ENCODE measurements at places on chromosomes 7 and 10.

DNA sequence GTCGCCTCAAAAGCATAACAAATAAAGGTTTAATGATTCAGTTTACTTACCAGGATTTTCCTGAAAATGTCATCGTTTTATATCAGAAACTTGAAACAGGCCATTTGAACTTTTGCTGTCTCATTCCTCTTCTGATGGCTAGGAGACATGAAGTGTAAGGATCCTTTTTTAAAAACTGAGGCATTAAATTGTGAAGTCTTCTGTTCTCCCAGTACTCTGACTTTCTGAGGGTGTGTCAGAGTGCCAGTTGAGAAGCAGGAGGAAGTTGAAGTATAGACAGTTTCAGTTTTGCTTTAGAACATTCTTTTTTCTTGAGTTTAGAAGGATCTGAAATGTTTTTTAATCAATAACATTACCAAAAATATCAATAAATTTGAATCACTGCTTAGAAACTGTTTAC lies at the start of gene SAMD9L:
TSS of gene SAMD9L (minus strand) at position 242 of the 400 bp plus-strand sequence. CDS start 12,414 bp downstream, outside the sequence.
- DNase-seq: no peak

GRCh38 chr10:25498645-25499044 lies 323.8 kb downstream of the GPR158 start:
- DNase-seq: no peak

DNA sequence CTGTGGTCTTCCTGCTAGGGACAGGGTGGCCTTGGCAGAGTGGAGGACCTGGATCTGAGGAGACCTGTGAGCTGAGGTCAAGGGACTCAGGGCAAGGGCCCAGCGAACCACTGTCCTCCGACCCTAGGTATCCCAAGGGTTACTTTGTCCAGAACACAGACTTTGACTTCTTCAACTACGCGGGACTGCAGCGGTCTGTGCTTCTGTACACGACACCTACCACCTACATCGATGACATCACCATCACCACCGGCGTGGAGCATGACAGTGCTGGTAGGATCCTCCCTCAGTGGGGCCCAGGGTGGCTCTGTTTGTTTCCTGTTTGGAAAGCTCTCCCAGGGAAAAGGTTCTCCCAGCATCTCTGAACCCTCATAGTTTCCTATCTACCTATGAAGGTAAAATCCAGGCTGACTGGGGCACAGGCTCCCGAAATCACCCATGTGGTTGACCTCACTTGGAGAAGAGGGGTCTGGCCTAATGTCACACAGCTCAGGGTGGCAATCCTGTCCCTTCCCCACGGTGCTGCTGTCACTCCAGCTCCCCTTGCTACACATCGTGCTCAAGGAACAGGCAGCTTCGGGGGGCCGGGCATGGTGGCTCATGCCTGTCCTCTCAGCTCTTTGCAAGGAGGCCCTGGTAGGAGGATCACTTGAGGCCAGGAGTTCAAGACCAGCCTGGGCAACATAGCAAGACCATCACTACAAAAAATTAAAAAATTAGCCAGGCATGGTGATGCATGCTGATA lies 57.6 kb downstream of the ZNF727 start:
- no peak for DNase-seq

- DNase-seq: no peak
These were observed 34.0 kb downstream of the HSPA12A start for GRCh38 chr10:116708391-116708821.

- no peak for DNase-seq
These were observed 328.2 kb upstream of the MAGI2 start for GRCh38 chr7:79781716-79782115.

- DNase-seq: no peak
These were observed 71.9 kb upstream of the OIT3 start for GRCh38 chr10:72821606-72822005.

GRCh38 chr10:82208726-82209125 lies 333.7 kb downstream of the NRG3 start:
- DNase-seq: no peak

GRCh38 chr10:84562592-84562991 lies 234.2 kb downstream of the CCSER2 start:
- no peak for DNase-seq

- DNase-seq: no peak
These were observed at the start of gene DGKI for GRCh38 chr7:137846827-137847567. Gene DGKI (minus strand): TSS chr7:137846974.

- DNase-seq: peak; percentile 2
These were observed 58.9 kb downstream of the SH2D4B start for GRCh38 chr10:80596391-80597257.

GRCh38 chr7:99465421-99465768 lies 572 bp downstream of the ATP5MF start:
- DNase-seq: no peak

DNA sequence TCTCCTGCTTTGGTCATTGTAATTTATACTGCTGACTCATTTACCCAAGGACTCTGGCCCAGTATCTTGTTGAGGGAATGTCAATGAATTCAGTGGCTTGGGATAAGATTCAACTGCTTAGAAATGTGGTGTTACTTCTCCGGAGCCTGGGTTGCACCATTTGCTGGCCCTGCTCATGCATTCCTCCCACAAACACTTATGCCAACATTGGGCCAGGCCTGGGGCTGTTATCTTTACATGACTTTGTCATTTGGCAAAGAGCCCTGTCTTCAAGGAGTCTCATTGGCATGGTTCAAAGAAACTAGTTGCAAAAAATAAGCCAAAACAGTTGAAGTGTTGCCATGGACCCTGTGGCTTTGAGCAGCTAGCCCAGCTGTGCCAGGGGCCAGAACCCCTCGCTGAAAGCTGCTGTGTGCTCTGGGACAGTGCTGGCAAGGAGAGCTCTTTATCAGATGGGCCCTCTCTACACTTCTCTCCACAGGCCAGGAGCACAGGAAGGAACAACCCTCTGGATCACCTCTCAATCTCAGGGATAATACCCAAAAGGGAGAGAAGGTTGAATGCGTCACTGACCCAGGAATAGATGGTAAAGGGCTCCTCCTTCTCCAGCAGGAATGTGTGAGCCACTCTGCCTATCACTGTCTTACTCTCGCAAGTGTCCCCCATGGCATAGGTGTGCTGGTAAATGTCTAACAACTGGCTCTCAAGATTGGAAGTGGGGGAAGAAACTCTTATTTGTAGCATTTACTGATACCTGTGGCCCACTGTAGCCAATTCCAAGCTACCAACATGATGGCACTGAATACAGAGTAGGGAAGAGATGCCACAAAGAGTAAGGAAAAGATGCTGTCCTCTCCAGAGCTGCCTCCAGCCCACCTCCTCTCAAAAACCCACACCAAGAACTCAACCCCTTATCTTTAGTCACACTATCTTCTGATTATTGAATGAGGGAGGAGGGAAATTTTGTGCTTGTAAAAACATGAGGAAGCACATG lies 23.5 kb upstream of the PDE1C start:
- no peak for DNase-seq

DNA sequence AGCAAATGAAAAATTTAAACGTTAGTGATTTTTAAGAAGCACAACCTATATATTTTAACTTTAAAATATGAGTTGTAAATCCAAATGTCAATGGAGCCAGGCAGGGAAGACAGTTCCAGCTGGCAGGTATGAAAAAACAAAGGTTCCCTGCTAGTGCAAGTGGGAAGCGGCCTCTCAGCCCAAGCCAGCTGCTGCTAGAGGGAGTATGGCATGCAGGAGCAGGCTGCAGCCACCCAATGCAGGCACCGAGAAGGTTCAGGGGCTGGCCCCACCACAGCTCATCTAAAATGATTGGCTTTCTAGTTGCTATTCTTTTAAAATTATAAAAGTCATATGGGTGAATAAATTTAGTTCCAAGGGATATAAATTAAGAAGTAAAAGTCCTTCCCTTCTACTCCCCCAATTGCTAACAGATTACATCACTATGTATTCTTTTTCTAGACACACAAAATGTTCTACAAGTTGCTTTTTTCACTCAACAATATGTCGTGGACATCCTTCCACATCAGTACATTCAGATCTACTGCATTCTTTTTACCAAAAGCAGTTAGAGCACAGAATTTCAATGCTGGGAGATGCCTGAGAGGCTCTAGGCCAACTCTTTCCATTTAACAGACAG lies 69.3 kb downstream of the SGMS1 start:
- DNase-seq: no peak

GRCh38 chr7:108367946-108368345 lies 88.3 kb downstream of the NRCAM start:
- DNase-seq: no peak

DNA sequence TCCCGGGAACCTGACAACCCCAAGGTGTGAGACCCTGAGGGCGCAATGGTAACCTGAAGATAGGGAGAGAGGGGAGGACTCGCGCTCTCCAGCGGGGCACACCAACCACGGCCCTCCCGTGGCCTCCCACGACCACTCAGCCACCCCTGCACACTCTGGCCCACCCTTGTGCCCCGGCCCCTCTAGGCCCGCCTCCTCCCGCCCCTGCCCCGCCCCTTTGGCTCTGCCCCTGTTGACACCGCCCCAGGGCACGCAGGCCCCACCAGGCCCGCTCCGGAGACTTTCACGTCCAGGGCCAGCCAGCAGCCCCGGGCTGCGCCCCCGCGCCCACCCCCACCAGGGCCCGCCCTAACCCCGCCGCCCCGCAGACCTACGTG lies 10.9 kb downstream of the ATG9B start:
- no peak for DNase-seq

DNA sequence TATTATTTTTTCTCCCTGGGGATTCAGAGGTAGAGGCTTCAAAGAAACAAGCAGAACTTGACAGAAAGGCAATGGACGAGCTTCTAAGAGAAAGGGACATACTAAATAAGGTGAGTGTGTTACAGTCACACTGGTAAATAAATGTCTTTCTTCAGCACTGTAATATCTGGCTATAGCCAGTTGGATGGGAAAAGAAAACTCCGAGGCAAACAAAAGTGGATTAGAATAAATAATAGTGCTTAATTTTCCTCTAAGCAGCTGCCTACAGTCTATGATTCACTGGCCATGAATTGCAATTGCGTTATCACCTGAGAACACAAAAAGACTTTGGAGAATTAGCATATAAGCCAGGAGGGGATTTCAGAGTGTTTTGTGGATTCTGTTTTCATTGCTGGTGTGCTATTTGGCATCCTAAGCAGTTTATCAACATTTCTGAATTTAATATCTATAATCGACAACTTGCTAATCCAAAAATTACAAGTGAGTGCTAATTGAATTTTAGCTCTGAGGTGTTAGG lies 23.2 kb downstream of the CFAP58 start:
- DNase-seq: no peak

DNA sequence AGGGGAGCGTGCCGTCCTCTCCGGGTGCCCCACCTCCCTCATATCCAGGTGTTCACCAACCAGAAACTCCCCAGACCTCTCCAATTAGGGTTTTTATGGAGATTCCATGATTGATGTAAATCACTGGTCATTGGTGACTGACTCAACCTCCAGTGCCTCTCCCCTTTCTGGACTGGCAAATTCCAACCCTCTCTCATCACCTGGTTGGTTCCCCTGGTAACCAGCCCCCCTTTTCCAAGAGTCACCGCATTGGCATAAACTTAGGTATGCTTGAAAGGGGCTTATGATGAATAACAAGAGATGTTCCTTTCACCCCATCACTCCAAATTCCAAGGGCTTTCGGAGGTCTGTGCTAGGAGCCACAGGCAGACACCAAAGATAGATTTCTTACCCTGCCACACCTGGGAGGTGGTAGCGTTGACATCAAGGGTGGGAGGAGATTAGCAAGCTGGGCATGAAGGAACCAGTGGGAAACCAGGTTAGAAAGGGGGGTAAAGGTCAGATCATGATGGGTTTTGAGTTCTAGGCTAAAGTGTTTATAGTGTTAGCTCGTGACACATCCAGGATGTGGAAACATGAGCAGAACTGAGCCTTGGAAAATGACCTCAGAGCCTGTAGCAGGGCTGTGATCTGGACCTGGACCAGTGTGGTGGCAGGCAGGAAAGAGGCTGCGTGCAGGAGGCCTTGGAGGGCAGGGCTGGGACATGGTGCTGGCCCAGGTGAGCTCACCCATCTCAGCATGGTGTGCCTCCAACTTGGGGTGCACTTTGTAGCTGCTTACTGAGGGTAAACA lies 45.1 kb downstream of the CAMK1D start:
- no peak for DNase-seq

Measured in stimulated activated CD8-positive, alpha-beta memory T cell treated with anti-CD3 and anti-CD28 coated beads, Interleukin-7, amount 100 ng/mL, for 1 hour (primary cell).